ENCODE measurements at places on chromosomes 13 and 19.

GRCh38 chr19:10112895-10113591 lies 1.6 kb downstream of the P2RY11 start:
- no peak overlapping the region for H3K4me3 ChIP-seq
- peak overlapping the region; percentile 57 for H3K27ac ChIP-seq
- DNase-seq: peak; percentile 75
- H3K36me3 ChIP-seq: peaks cover 22% of the 10 kb centered on the region
- H3K4me1 ChIP-seq: peaks cover 5% of the 10 kb centered on the region

DNA sequence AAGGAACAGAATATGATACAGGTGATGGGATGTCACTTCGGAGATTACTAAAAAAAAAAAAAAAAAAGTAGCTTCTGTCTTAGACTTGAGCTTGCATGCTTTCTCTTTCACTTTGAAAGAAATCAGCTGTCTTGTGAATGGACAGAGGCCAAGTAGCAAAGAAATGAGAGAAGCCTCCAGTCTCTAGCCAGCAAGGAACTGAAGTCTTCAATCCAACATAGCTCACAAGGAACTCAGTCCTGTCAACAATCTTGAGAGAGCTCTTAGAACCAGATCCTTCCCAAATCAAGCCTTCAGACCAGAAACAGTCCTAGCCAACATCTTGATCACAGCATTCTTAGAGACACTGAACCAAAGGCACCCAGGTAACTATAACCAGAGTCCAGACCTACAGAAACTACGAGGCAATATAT lies 7.7 kb downstream of the N4BP2L2 start:
- H3K4me3 ChIP-seq: peak overlapping the region; percentile 34
- peaks cover 19% of the 10 kb centered on the region for H3K36me3 ChIP-seq
- peak; percentile 67 for DNase-seq
- H3K4me1 ChIP-seq: peaks cover 33% of the 10 kb centered on the region
- H3K27ac ChIP-seq: peak overlapping the region; percentile 35
- no peaks in the 10 kb centered on the region for H3K27me3 ChIP-seq

DNA sequence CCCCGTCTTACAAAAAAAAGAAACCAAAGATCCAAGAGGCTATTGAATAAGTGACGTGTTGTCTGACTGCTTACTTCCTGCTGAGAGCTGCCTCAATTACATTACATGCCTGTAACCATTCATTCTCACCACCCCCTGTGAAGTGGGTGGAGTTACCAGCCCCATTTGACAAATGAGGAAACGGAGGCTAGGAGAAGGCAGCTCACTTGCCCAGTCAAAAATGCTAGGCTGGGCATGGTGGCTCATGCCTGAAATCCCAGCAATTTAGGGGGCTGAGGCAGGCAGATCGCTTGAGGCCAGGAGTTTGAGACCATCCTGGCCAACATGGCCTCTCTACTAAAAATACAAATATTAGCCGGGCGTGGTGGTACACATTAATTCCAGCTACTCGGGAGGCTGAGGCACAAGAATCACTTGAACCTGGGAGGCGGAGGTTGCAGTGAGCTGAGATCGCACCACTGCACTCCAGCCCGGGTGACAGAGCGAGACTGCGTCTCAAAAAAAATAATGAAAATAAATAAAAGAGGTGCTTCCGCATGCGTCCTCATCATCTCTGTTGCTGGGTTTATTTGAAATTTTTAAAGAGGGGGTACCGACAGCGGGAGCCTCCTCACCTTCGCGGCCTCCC lies 499 bp downstream of the LSM7 start:
- H3K27me3 ChIP-seq: no peaks in the 10 kb centered on the region
- no peaks in the 10 kb centered on the region for H3K36me3 ChIP-seq
- peak; percentile 76 for DNase-seq
- H3K4me1 ChIP-seq: peaks cover 6% of the 10 kb centered on the region
- H3K4me3 ChIP-seq: peak overlapping the region; percentile 95
- peak overlapping the region; percentile 77 for H3K27ac ChIP-seq

DNA sequence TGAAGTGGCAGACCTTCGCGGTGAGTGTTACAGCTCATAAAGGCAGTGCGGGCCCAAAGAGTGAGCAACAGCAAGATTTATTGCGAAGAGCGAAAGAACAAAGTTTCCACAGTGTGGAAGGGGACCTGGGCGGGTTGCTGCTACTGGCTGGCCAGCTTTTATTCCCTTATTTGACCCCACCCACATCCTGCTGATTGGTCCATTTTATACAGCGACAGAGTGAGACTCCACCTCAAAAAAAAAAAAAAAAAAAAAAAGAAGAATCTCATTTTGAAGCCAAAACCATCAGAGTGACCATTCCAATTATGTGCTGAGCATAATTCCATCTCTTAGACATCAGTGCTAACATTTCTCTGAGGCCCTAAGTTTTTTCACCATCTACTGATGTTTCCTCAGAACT lies 1.9 kb upstream of the ZNF552 start:
- H3K27me3 ChIP-seq: no peaks in the 10 kb centered on the region
- peaks cover 9% of the 10 kb centered on the region for H3K4me1 ChIP-seq
- H3K36me3 ChIP-seq: no peaks in the 10 kb centered on the region

- DNase-seq: no peak
- no peaks in the 10 kb centered on the region for H3K27me3 ChIP-seq
- no peak overlapping the region for H3K27ac ChIP-seq
- H3K4me1 ChIP-seq: no peaks in the 10 kb centered on the region
- no peak overlapping the region for H3K4me3 ChIP-seq
- no peaks in the 10 kb centered on the region for H3K36me3 ChIP-seq
Observed at GRCh38 chr13:70714993-70715392, 606.7 kb upstream of the KLHL1 start.

- H3K4me1 ChIP-seq: no peaks in the 10 kb centered on the region
- H3K27me3 ChIP-seq: no peaks in the 10 kb centered on the region
- DNase-seq: no peak
- H3K27ac ChIP-seq: no peak overlapping the region
Observed at GRCh38 chr13:89136678-89137077, 1465.5 kb downstream of the SLITRK5 start.

DNA sequence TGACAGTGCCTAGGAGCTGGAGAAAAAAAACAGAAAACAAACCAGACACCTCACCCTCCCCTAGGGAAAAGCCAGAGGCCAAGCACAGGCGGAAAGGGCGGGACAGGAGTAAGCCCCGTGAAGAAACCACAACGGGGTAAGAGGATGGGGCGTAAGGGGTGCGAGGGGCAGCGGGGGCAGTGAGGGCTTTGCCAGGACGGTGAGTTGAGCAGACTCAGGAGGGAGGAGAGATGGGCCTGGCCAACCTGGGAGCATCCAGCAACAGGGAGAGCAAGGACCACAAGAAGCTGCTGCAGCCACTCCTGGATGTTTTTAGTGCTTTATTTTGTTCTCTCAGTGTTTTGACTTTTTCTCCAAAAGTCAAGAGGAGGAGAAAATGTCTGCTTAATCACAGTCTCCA lies 114.1 kb upstream of the SOX1 start:
- H3K4me1 ChIP-seq: no peaks in the 10 kb centered on the region
- DNase-seq: no peak
- H3K27me3 ChIP-seq: no peaks in the 10 kb centered on the region
- H3K36me3 ChIP-seq: no peaks in the 10 kb centered on the region

DNA sequence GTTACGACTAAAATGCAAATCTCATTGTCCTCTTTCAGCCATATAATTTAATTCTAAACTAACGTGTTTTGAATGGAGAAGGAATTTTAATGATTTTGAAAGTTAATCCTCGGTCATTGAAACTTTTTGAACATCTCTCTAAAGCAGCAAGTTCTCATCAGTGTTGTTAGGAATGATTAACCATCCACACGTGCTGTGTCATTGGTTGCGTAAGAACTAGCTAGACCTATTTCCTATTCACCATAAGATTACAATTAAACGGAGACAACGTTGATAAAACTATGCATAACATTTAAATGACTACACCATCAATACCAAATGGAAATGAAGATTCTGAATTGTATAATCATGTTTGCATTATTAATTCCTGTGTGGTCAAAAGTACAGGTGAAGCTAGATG lies 155.6 kb upstream of the IRS2 start:
- H3K4me1 ChIP-seq: peaks cover 35% of the 10 kb centered on the region
- H3K36me3 ChIP-seq: no peaks in the 10 kb centered on the region
- peak; percentile 82 for DNase-seq
- 0 out of 2 replicates have a peak overlapping the region, but pooled peaks have one; percentile 10 for H3K4me3 ChIP-seq
- peak overlapping the region; percentile 23 for H3K27ac ChIP-seq

DNA sequence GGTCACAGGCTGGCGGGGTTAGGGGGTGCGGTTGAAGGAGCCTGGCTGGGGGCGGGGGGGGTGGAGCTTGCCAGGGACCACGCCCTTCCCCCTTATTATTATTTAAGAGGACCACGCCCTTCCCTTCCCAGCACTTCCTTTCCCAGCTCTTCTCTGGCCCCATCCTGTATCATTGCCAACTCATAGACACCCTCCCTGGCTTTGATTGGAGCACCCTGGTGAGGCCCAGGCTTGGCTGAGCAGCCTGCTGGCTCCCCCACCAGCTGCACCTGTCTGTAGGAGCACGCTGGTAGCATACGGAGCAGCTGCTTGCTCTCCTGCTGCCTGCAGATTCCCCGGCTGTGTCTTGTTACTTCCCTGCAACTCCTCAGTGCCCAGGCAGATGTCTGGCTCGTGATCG lies 62.5 kb upstream of the PDX1 start:
- no peaks in the 10 kb centered on the region for H3K4me1 ChIP-seq
- H3K27ac ChIP-seq: no peak overlapping the region
- H3K36me3 ChIP-seq: no peaks in the 10 kb centered on the region
- no peak for DNase-seq
- H3K27me3 ChIP-seq: peaks cover 16% of the 10 kb centered on the region

DNA sequence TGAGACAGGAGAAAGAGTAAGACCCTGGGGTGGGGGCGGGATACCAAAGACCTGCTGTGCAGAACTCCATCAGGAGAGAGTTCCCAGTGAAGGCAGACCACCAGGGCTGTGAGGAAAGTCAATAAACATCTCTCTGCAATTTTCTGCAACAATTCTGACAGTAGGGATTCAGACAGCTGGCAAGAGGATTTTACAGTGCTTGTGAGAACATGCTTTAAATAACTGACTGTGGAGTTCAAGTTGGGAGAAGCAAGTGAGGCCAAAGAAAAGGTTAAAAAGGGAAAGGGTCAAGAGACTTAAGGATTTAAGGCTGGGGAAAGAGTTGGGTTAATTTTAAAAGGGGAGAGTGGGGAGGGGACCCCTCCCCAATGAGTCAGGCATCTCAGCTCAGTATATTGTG lies 98.4 kb downstream of the USP12 start:
- DNase-seq: no peak
- H3K27me3 ChIP-seq: no peaks in the 10 kb centered on the region
- peaks cover 13% of the 10 kb centered on the region for H3K4me1 ChIP-seq
- H3K4me3 ChIP-seq: no peak overlapping the region
- H3K36me3 ChIP-seq: peaks cover 17% of the 10 kb centered on the region
- H3K27ac ChIP-seq: no peak overlapping the region

GRCh38 chr13:98297051-98297450 lies 120.0 kb upstream of the RNF113B start:
- no peak overlapping the region for H3K4me3 ChIP-seq
- H3K27me3 ChIP-seq: no peaks in the 10 kb centered on the region
- DNase-seq: no peak
- H3K27ac ChIP-seq: no peak overlapping the region
- peaks cover 52% of the 10 kb centered on the region for H3K4me1 ChIP-seq

- H3K36me3 ChIP-seq: peaks cover 4% of the 10 kb centered on the region
- no peaks in the 10 kb centered on the region for H3K27me3 ChIP-seq
- DNase-seq: peak; percentile 56
- H3K4me1 ChIP-seq: peaks cover 14% of the 10 kb centered on the region
Observed at GRCh38 chr19:12000152-12000981, 35.1 kb downstream of the ZNF433 start.

- DNase-seq: no peak
- no peak overlapping the region for H3K27ac ChIP-seq
- no peaks in the 10 kb centered on the region for H3K36me3 ChIP-seq
- H3K4me3 ChIP-seq: no peak overlapping the region
- peaks cover 12% of the 10 kb centered on the region for H3K4me1 ChIP-seq
Observed at GRCh38 chr13:93411186-93411680, 184.6 kb downstream of the GPC6 start.

DNA sequence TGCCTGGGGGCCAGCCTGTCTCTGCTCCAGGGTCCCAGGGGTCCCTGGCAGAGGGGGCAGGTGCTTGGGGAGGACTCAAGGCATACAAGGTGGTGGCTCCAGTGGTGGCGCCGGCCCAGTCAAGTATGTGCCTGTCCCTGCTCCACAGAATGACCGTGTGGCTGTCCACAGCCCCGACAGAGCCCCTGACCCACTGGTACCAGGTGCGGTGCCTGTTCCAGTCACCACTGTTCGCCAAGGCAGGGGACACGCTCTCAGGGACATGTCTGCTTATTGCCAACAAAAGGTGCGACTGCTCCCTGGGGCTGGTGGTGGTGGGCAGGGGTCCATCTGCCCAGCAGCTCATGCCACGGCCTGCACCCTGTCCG lies 8.2 kb downstream of the YIPF2 start:
- no peaks in the 10 kb centered on the region for H3K36me3 ChIP-seq
- no peaks in the 10 kb centered on the region for H3K27me3 ChIP-seq
- no peak overlapping the region for H3K27ac ChIP-seq
- H3K4me1 ChIP-seq: peaks cover 8% of the 10 kb centered on the region

GRCh38 chr13:79389026-79389425 lies 17.0 kb downstream of the RBM26 start:
- H3K4me1 ChIP-seq: peaks cover 23% of the 10 kb centered on the region
- no peak for DNase-seq
- no peaks in the 10 kb centered on the region for H3K36me3 ChIP-seq
- H3K27me3 ChIP-seq: no peaks in the 10 kb centered on the region
- no peak overlapping the region for H3K27ac ChIP-seq

DNA sequence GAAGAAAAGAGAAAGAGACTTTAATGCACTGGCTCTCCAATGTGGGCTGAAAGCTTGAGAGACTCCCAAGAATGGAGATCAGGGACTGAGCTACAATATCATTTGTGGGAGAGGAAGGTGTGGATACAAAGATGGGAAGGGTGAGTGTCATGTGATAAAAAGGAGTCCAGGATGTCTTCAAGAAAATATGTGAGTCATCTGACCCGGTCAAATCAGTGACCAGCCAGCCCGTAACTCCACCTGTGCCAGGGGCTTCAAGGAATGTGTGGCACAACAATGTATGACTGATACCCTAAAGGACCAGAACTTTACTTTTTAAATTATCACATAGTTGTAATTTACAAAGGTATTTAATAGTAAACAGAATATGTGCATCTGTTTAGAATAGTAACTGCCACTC lies 97.2 kb downstream of the DOCK9 start:
- no peak overlapping the region for H3K4me3 ChIP-seq
- no peak overlapping the region for H3K27ac ChIP-seq
- H3K36me3 ChIP-seq: 0 out of 2 replicates have a peak, but pooled peaks cover 8% of the 10 kb centered on the region

DNA sequence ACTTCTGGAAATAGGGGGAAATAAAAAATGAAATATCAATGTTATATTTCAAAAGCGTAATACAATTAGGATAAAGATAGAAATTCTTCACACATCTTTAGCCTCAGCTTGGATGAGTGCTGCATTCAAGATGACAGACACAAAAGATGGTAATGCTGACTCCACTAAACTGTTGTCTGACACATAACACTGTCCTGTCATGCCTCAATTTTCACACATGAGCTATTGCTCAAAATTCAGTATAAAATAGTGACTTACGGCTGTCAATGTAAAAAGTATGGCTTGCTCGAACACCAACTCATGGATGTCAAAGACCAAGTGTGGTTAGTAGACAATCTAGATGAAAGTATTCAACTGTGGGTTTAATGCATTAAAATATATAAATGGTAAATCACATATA lies 94.5 kb downstream of the KLF12 start:
- H3K27ac ChIP-seq: no peak overlapping the region
- H3K27me3 ChIP-seq: no peaks in the 10 kb centered on the region
- no peaks in the 10 kb centered on the region for H3K36me3 ChIP-seq
- no peak for DNase-seq
- no peaks in the 10 kb centered on the region for H3K4me1 ChIP-seq

Measured in GM23248 (cell line).